ENCODE measurements at places on chromosomes 1 and 21.

- no peak for DNase-seq
These were observed 40.9 kb downstream of the STX6 start for GRCh38 chr1:180981596-180982387.

- DNase-seq, result no peak
These were observed 37.9 kb upstream of the MPZL1 start for GRCh38 chr1:167683641-167684502.

- DNase-seq, result no peak
These were observed 97.2 kb downstream of the VPS13D start for GRCh38 chr1:12326986-12327385.

- DNase-seq, result no peak
These were observed 14.3 kb upstream of the OLIG2 start for GRCh38 chr21:33011462-33011861.

GRCh38 chr1:162036163-162036562 lies 12.5 kb upstream of the OLFML2B start:
- no peak for DNase-seq

- DNase-seq, result no peak
These were observed 12.3 kb upstream of the RGS4 start for GRCh38 chr1:163056831-163057230.

DNA sequence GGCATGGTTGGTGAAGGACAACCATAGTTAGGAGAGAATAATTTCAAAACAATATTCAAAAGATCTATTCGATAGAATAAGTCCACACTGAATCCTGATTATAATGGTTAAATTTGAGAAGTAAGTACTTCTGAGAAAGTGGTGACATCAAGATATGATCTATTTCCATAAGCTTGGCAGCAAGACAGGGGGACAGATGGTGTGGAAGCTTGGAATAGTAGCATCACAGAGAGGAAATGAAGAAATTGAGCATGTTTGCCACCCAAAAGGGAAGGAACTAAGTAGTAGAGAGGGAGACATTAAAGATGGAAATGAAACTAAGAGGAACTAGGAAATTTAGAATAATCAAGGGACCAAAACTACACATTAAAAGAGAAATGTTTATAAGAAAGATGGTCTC lies 94.5 kb downstream of the OLFM3 start:
- no peak for DNase-seq

GRCh38 chr1:243818978-243819377 lies 31.1 kb downstream of the AKT3 start:
- DNase-seq, result no peak

DNA sequence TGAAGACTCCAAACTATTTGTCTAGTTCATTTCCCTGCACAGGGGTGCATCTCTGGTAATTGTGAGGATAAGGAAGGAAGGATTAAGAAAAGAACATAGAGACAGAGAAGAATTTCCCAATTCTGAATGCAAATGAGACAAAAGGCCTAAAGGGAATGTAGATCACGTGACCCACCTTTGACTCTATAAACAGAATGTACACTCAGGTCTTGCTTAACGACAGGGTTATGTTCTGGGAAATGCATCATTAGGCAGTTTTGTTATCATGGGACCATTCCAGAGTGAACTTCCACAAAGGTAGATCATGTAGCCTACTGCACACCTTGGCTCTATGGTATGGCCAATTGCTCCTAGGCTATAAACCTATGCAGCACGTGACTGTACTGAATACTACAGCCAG lies 252.3 kb upstream of the ZP4 start:
- no peak for DNase-seq

DNA sequence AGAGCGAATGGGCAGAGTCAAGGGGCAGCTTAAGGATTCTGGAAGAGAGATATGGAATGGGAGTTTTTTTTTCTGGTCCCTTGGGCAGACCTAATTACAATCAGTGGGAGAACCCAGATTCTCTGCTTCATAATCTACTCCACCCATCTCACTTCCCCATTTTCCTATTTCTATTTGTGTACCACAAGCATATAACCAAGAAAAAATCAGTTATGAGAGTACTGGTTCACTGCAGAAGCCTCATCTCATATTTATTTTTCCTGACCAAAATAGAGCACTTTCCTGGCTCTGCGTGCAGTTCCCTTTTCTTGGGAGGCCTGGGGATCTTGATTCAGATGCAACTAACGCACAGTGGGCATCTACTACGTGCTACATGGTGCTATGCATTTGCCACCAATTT lies 82.2 kb upstream of the SLFNL1 start:
- DNase-seq, result no peak

Data from fibroblast of skin of left biceps (primary cell).